ENCODE measurements at places on chromosomes 7 and 10.

DNA sequence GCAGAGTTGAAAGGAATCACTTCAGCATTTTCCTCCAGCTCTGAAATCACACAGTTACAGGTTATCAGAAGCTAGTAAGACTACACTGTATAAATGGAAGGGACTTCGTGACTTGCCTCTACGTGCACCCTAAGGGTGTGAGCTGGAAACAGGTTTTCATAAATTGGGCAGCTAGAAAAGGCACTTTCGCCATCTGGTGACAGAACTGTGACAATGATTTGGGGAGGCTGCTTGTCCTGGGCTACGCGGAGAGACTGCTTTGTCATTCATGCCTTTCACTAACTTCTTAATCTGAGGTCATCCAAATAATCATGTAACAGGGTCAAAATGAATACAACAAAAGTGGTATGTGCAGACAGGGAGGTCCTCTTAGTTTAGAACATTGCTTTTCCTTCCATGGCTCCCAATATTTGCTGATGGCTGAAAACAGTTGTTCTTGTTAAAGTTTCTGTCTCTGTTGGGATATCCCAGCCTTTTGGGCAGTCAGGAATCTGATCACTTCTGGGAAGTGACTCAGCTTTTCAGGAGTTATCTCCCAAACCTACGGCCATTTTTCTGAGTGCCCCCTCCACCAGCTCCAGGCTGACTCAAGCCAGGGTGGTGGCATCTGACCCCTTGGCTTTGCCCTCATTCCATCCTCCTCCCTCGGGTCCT is 17.8 kb downstream of the VWC2 start:
- DNase-seq = peak; percentile 55

GRCh38 chr7:30175180-30175579 is 40.4 kb downstream of the MTURN start:
- DNase-seq = no peak

- DNase-seq = no peak
Observed at GRCh38 chr10:30454744-30455510, 20.9 kb downstream of the MAP3K8 start.

DNA sequence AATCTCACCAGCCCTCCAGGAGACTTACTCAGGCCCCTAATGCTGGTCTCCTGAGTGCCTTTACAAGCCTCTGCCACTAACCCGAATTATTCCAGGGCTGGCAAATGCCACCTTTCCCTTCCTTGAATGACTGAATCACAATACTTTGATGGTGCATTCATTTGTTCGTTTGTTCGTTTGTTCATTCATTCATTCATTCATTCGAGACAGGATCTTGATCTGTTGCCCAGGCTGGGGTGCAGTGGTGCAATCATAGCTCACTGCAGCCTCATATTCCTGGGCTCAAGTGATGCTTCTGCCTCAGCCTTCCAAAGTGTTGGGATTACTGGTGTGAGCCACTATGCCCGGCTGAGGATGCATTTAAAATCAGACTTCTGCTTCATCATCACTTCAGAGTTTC is 6.0 kb downstream of the ZNF12 start:
- DNase-seq = no peak

- DNase-seq = no peak
Observed at GRCh38 chr10:104277785-104278184, 8.8 kb downstream of the GSTO2 start.

DNA sequence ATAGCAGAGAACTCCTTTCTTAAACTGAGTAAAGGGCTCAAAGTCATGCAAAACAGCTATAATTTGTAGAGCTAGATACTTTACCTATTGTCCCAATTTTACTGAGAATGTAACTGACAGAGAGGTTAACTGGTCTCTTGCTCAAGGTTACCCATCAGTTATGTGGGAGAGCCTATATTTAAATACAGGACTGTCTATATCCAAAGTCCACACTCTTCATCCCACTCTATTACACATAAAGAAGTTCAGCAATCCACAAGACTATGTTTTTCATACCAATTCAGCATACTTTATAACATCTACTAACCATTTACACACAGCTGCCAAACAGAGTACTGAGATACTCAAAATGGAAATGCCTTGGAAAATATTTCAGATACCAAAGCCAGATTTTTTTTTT is 100.2 kb downstream of the MICU1 start:
- DNase-seq = no peak

DNA sequence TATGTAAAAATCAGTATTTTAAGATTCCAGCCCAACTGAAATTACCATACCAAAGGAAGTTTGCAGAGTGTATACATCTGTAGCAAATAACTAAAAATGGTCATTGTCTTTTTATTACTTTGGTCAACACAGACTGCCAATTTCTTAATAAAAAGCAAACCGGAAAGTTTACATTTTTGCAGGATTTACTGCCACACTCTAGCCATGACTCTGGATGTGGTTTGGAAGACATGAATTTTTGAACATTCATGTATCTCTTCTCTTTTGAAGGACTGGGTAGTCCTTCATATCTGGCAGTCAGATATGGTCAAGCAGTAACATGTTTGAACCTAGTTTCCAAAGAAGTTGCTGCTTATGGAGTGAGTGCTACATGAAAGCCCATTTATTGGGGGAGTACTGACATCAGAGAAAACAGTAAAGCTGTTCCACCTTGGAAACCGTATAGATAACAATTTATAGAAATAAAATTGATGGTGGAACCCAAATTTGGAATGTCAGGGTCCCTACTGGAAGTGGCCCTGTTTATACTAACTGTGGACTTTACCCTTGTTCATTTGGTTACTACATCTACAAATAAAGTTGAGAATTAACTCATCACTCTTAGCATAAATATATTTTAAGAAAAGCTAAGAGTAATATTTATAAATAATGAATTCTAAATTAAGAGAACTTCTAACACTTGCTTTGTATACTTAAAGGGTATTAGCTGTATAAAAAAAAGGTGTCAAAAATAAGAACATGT is 84.6 kb downstream of the ZMYND11 start:
- no peak for DNase-seq

DNA sequence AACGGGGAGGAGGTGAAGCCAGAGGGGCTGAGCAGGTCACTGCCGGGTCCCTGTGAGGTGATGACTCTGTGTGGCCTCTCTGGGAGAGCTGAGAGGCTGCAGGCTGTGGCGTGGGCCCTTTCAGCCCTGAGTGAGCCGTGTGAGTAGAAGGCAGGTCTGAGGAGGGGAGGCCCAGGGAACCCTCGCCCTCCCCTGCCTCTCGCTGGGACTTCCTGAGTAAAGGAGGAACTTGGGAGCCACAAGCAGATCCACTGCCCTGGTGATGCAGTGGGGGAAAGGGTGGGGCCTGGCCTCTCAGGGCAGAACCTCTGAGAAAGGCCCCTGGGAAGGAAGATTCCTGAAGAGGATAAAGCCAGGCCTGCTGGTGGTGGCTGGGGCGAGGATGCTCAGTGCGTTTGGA is 22.8 kb downstream of the EEPD1 start:
- DNase-seq = no peak

- DNase-seq = no peak
Observed at GRCh38 chr10:51002469-51002868, 71.8 kb upstream of the PRKG1 start.

DNA sequence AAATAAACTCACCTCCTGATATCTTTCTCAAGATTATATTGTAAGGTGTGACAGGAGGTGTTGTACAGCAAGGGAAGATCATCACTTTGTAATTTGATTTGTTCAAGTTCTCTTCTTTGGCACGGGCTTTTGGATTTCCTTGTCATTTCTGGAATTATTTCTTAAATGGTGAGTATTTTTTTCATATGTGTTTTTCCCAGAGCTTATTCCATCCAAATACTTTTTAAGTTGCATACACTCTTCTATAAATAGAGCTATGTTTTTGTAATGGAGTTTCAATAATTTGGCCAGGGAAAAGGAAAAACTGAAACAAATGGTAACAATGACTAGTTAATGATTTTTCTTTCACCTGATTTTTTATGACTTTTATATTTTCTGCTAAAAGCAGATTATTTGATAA is 92.5 kb downstream of the CFAP58 start:
- DNase-seq = no peak

GRCh38 chr10:14259696-14260566 is 70.8 kb downstream of the FRMD4A start:
- DNase-seq = no peak

GRCh38 chr10:129448539-129448938 is 18.5 kb upstream of the MGMT start:
- DNase-seq = no peak

GRCh38 chr10:21637795-21638194 is 103.8 kb downstream of the MLLT10 start:
- DNase-seq = no peak

DNA sequence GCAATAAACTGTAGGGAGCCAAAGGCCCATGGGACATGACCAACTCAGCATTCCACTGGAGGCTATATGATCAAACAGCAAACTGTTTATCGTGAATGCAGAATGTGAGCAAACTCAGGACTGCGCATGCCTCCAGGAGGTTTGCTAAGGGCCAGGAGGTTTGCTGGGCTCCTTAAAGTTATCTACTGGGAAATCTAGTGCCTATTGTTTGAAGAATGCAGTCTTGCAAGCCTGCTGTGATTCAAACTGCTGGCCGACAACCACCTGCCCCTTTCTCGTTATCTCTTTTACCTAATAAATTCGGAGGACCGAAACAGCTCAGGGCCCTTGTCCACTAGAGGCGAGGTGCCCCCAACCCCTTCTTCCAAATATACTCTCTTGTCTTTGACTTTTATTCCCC is 404.1 kb downstream of the KCNMA1 start:
- DNase-seq = no peak

- DNase-seq = no peak
Observed at GRCh38 chr7:151207804-151208203, 2.5 kb downstream of the H2BK1 start.

Measured in NCI-H446 treated with DMSO at 0.1 percent for 48 hours (cell line).